ENCODE measurements at places on chromosomes 13 and 19.

DNA sequence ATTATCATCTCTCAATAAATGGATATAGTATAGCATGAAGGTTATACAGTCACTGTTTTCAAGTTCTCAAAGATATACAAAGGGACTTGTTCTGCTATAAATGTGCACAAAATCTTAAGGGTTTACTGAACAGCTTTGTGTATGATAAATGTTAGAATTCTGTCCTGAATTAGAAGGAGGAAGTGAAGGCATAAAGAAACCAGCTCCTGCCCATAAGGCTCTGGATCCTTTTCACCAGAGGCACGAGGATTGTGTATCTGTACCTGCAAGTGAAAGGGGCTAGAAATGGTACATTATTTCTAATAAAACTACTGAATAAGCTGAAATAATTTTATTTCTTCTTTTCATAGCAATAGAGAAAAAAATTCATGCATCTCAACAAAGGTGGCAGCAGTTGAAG, 32.4 kb downstream of the PHF11 start:
- H3K27ac ChIP-seq: peak overlapping the region; percentile 91
- no peaks in the 10 kb centered on the region for H3K27me3 ChIP-seq
- peaks cover 20% of the 10 kb centered on the region for H3K4me1 ChIP-seq
- DNase-seq: no peak
- peaks cover 13% of the 10 kb centered on the region for H3K36me3 ChIP-seq
- H3K4me3 ChIP-seq: no peak overlapping the region

GRCh38 chr19:35669974-35670373, 3.7 kb downstream of the UPK1A start:
- H3K27ac ChIP-seq: no peak overlapping the region
- H3K27me3 ChIP-seq: peaks cover 20% of the 10 kb centered on the region
- DNase-seq: no peak
- H3K4me1 ChIP-seq: peaks cover 7% of the 10 kb centered on the region
- no peaks in the 10 kb centered on the region for H3K36me3 ChIP-seq
- H3K4me3 ChIP-seq: no peak overlapping the region

GRCh38 chr13:112755331-112755730, 65.5 kb downstream of the ATP11A start:
- no peaks in the 10 kb centered on the region for H3K27me3 ChIP-seq
- no peak overlapping the region for H3K4me3 ChIP-seq
- no peak for DNase-seq
- no peak overlapping the region for H3K27ac ChIP-seq

- no peaks in the 10 kb centered on the region for H3K36me3 ChIP-seq
- H3K4me1 ChIP-seq: no peaks in the 10 kb centered on the region
- H3K27me3 ChIP-seq: no peaks in the 10 kb centered on the region
- DNase-seq: no peak
Observed at GRCh38 chr13:67549331-67549730, 319.2 kb upstream of the PCDH9 start.

- H3K27ac ChIP-seq: no peak overlapping the region
- no peaks in the 10 kb centered on the region for H3K36me3 ChIP-seq
- no peak overlapping the region for H3K4me3 ChIP-seq
- no peaks in the 10 kb centered on the region for H3K27me3 ChIP-seq
- no peaks in the 10 kb centered on the region for H3K4me1 ChIP-seq
Observed at GRCh38 chr13:91273675-91274074, 73.8 kb upstream of the MIR17HG start.
